ENCODE measurements at places on chromosomes 5 and 9. TPM values are rescaled to one million over a fixed set of nuclear protein-coding genes. Genes with fewer than 3 reads are reported as not detected.

BTNL8 gene
- total RNA-seq, result not detected

SPAG8 gene
- total RNA-seq, result 1.4 TPM

SEMA4D gene
- total RNA-seq, result 159 TPM

DNA sequence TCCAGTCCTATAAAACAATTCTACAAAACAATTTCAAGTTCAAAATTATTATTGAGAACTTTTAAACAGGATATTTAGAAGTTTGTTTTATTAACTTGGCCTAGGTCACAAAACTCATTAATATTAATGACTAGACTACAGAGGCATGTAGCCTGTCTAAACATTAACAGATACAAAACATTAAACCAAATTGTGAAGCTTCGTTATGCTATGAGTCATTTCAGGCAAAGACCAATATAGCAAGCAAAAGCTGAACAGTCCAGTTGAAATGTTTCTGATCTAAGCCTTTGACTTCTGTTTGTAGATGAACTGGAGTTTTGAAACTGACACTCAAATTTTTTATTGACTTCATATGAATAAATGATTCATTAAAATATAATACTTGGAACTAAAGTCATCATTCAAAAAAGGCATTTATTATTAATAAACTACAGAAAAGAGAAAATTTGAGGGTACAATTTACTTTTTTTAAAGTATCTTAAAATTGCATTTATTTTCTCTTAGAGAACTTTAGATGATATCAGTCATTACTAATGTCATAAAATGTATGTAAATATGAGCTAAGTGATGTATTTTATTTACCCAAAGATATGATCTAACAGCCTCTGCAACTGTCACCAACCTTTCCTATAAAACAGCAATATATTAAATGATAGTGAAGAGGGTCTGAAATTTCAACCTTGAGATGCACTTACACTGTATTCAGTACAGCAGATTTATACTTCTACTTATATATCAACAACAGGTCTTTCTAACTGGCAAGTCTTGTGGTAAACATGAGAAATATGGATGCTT is 188.8 kb downstream of the COMMD10 start:
- no peaks in the 10 kb centered on the region for H3K4me1 ChIP-seq
- H3K27ac ChIP-seq, result no peak overlapping the region
- H3K36me3 ChIP-seq, result peaks cover 46% of the 10 kb centered on the region
- DNase-seq, result no peak
- H3K27me3 ChIP-seq, result no peaks in the 10 kb centered on the region

Measured in activated CD4-positive, alpha-beta memory T cell treated with anti-CD3 and anti-CD28 coated beads for 36 hours (primary cell).